Activated CD4-positive, alpha-beta T cell treated with anti-CD3 and anti-CD28 coated beads for 24 hours (primary cell): ENCODE measurements at places on chromosomes 11 and 22.

GRCh38 chr11:94588366-94588942 is 21.3 kb downstream of the PIWIL4 start:
- no peak for DNase-seq

DNA sequence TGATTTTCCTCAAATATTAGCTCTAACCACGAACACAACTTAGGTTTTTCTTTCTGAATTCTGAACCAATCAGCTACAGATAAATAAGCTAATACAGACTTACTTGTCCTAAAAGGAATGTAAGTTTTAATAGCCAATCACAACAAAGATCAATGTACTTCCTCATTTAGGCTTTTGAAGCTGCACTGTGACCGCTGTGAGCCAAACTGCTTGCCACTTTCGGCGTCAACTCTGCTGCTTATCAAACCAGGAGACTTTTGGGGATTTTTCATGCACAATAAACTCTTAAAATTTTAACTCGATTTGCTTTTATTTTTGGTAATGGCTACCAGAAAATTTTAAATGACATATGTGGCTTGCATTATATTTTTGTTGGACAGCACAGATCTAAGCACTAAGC is 92.5 kb downstream of the TMPRSS5 start:
- DNase-seq, result no peak

GRCh38 chr11:72338741-72339140 is 94.8 kb upstream of the PHOX2A start:
- DNase-seq, result no peak

DNA sequence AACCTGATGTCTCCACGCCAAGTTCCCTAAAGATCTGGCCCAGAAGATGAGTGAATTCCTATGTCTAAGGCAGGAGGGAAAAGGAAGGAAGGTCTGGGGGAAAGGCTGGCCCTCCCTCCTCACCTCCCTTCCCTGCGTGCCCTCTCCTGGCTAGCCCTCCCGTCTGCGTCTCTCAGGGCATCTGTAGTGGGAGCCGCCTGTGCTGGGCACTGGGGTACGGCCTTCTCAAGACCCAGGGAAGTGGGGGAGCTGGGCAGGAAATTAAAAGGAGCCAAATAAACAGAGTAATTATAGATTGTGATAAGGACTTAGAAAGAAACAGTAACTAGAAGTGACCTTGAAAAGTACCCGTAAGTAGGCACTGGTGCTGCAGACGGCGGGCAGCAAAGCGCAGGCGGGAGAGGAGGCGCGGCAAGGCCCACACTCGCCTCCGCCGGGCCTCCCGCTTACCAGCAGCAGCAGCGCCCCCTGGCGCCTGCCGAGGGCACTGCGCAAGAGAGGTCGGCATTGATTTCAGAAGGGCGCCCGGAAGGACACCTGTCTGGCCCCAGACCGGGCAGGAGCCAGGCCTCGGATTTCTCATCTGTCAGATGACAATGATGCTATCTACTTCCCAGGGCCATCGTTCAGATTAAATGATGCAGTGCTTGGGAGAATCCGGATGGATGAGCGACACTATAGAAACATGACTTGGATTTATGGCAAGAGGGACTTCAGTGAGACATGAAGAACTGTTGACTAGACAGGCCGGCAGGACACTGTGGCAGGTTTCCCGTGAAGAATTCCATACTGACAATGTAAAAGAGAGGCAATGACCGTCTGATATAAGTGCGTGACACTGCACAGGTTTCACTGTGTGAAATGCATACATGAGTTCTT is 7.3 kb downstream of the KCNJ1 start:
- peak; percentile 51 for DNase-seq

DNA sequence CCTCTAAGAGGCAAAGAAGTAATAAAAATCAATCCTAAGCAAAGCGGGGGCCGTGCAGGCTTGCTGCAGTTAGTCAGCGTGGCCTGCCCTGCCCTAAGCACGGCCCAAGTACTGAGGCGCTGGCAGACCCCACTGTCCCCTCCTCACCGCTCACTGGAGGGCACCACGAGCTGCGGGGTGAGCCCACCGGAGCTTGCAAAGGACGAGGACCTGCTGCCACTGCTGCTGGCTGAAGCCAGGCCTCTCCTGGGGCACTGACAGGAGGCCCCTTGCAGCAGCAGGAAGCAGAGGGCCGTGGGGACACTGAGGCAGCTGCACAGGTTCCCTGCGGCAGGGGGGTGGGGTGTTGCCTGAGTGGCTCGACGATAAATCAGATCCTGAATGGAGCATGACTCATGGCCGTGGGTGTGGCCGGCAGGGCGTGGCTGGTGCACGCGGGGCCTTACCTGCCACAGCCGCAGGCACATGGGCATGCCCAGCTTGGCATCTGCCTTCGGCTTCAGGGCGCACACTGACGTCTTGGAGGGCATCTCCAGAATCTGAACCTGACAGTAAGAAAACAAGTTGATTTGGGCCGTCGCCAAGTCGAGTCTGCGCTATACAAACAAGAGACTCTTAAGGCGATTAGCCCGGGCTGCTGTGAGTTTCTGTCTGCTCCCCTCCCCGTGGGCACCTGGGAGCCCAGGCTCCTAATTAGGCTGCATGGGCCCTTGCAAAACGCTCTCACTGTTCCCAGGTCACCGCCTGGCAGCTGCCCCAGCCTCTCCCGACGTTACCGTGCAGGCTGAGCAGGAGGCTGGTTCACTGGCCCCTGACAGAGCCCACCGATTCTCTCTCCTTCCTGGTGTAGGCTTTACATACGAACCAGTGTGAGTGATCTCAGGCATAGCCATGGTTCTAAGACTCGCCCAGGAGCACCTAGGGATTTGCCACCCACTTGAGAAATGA is 45.9 kb downstream of the TBX1 start:
- no peak for DNase-seq

GRCh38 chr22:24039046-24039445 is 27.9 kb downstream of the CABIN1 start:
- no peak for DNase-seq

GRCh38 chr11:119774172-119774763 is 45.3 kb upstream of the NECTIN1 start:
- no peak for DNase-seq

GRCh38 chr11:73335204-73335923 is 27.3 kb downstream of the ARHGEF17 start:
- DNase-seq, result peak; percentile 69
